ENCODE measurements at places on chromosomes 13 and 19.

GRCh38 chr13:20305587-20305986 is 73.5 kb upstream of the GJB6 start:
- DNase-seq = no peak

DNA sequence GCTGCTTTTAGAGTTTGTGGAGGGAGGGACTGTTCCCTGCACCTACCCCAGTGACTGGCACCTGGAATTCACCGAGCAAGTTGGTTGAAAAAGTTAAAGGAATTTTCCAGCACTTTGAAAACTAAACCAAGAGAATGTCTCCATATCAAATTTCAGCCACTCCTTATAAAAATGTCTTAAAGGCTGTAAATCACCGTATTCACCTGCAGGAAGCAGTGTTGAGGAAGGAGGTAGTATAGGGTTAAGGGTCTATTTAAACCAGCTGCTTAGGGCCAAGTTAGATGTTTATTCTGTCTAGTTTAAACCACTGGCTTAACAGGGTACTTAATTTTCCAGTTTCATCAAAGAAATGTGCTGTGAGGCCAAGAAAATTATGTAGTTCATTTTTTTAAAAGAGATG is 3.8 kb upstream of the RAB20 start:
- DNase-seq = no peak

GRCh38 chr13:21372530-21372929 is 86.6 kb downstream of the ZDHHC20 start:
- DNase-seq = no peak

- peak; percentile 90 for DNase-seq
Measured at GRCh38 chr19:6464070-6464873, at the start of gene CRB3. Gene CRB3, plus strand, starts transcription at chr19:6464271. Its CDS starts 431 bp downstream, at chr19:6464702.

GRCh38 chr19:41554907-41555306 is 21.1 kb upstream of the CEACAM21 start:
- DNase-seq = no peak

DNA sequence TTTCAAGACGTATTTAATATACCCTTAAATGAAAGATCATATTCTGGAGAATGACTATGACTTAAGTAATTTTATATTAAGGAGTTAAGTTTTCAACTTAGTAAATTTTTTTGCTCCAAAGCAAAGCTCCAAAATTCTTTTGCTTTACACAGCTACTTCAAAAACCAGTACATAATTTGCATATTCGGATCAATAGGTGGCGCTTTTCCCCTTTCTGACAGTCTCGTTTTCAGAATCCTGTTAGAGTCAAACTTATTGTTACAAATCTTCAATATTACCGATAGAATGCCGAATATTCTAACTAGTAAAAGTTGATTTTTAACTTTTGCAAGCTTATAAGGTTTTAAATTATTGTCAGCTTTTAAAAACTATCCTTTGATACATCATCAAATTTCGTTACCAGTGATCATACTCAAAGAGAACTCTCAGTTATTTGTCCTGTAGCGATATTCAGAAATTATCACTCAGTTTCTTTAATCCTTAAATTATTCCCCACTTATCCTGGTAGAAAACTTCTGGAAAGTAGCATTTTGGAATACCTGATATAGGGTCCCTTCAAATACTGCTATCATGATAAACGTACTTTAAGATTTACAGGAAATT is 852.7 kb upstream of the KLHL1 start:
- peak; percentile 8 for DNase-seq
